ENCODE measurements at places on chromosomes 11 and 22.

DNA sequence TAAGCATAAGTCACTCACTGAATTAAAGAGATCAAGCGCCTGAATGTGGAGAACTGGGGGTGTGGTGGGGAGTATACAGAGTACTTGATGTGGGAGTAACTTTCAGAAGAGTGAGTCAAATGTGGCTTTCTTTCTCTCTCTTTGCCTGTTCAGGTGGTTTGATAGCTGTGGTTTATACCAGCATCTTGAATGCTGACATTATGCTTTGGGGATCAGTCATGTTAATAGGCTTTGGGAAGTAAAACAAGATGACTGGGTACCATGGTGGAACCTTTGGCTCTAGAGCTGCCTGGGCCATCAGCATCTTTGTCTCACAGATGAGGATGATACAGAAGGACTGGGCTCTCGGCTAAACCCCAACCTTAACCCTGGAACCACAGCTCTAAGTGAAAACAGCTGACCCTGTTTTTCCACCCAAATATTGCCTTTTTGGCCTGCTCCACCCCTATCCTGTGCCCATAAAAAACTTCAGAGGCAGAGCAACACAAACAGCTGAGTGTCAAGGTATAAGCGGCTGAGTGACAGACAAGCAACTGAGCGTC is 58.2 kb upstream of the GNAZ start:
- DNase-seq, result no peak

- no peak for DNase-seq
Measured at GRCh38 chr11:70778883-70779282, 380.6 kb downstream of the CTTN start.

DNA sequence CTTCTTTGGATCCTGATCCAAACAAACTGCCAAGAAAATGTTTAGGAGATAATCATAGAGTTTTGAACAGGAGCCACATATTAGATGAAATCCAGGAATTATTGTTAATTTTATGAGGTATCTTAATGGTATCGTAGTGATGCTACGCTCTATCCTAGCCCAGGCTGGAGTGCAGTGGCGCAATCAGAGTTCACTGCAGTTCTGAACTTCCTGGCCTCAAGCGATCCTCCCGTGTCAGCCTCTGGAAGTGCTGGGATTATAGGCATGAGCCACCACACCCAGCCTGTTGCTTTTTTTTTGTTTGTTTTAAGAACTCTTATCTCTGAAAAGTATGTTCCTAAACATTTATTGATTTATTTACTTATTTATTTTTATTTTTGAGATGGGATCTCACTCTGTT is 2.4 kb downstream of the GSTT4 start:
- DNase-seq, result no peak

- peak; percentile 73 for DNase-seq
Measured at GRCh38 chr11:96464700-96465307, 75.0 kb downstream of the JRKL start.

- peak; percentile 54 for DNase-seq
Measured at GRCh38 chr11:102157219-102157618, 47.0 kb downstream of the YAP1 start.

- no peak for DNase-seq
Measured at GRCh38 chr11:103898577-103899336, 137.7 kb upstream of the DDI1 start.

- no peak for DNase-seq
Measured at GRCh38 chr11:7971846-7972245, 6.6 kb upstream of the NLRP10 start.

- DNase-seq, result no peak
Measured at GRCh38 chr11:61054927-61055562, 47.2 kb upstream of the CD5 start.

- peak; percentile 32 for DNase-seq
Measured at GRCh38 chr11:17197431-17197898, 10.3 kb downstream of the PIK3C2A start.

DNA sequence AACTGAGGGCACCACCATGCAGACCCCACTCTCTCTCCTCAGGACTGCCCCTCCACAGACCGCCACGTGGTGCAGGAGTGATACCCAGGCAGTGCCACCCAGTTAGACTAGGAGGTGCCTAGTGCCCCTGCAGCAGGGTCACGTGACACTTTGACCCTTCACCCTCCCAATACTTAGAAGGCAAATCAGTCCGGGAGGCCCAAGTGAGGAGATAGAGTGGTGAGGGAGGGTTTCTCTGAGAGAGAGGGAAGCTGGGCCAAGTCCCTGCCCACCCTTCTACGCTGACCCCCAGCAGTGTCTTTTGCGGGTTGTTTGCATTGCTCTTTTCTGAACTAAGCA is 84.6 kb downstream of the BUD13 start:
- no peak for DNase-seq

DNA sequence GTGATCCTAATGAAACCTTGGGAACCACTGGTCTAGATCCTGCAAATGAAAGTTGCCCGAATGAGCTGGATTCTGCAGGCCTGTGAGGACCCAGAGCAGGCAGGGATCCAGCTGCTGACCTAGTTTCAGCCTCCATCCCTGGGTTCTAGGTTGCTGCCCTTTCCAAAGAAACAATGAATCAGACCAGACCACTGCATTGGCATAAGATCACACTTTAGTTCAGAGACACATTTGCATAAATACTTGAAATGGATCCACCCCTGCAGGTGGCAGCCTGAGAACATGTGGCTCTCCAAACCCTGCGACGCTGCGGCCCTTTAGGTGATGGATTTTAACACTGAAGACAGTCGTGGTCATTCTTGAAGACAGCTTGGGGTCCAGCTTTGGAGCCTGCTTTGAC is 23.7 kb downstream of the ADAMTS8 start:
- no peak for DNase-seq

DNA sequence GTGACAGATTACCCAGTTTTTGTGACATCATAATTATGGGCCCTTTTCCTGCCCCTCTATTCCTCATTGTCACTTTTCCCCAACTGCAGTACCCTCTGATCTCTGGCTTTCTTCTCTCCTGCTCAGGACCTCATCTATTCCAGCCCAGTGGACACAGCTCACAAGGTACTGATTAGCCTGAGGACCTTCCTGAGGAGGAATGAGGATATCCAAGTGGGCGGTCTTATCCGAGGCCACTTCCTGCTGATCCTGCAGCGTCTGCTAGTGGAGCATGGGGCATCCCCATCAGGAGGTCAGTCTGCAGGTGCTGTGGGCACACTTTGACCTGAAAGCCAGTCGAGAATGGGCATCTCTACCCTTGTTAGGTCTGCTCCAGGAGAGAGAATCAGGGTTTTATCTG is 24.5 kb upstream of the CCDC134 start:
- DNase-seq, result no peak

DNA sequence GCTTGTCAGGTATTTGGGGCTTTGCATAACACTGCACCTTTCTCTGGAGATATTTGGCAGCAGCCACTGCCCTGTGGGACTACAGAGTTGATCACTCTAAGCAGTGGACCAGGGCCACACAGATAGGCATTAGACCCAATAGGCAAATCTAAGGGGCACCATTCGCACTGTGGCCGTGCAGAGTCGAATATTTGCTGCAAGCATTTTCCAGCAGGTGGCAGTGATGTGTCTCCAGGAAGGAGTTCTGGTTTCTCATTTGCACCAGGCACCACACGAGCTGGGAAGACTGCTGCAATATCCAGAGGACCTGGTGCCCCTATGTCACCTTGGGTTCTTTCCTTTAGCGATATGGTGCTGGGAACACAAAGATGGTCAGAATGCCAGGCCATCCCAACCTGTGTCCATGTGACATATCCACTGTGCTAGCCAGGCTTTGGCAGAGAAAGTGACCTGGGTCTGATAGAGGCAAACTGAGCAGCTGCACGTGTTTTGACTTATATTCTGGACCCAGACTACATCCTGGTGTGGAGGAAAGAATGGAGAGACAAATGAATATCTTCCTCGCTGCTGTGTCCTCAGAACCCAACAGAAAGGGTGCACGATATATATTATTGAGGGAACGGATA is 318.7 kb downstream of the BUD13 start:
- DNase-seq, result peak; percentile 39

- DNase-seq, result no peak
Measured at GRCh38 chr11:125425601-125426000, 70.5 kb downstream of the FEZ1 start.

DNA sequence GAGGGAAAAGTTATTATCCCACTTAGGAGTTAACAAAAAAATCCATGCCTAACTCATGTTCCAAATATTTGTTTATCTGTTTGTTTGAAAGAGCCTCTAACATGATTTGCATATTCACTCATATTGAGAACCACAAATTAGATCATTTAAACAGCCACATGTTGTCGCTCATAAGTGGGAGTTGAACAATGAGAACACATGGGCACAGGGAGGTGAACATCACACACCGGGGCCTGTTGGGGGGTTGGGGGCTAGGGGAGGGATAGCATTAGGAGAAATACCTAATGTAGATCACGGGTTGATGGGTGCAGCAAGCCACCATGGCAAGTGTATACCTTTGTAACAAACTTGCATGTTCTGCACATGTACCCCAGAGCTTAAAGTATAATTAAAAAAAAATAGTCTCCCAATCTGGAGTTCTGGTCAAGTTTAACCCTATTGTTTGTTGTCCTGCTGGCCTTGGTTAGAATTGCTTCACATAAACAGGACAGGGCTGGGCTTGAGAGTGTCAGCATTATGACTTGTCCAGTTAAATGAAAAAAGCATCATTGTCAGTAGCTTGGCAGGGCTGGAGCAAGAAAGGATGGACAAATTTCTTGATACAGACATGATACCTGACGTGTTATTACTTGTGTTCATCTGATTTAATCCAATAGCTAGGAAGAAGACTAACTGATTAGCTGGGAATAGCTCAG is 57.8 kb upstream of the PSMA1 start:
- no peak for DNase-seq

DNA sequence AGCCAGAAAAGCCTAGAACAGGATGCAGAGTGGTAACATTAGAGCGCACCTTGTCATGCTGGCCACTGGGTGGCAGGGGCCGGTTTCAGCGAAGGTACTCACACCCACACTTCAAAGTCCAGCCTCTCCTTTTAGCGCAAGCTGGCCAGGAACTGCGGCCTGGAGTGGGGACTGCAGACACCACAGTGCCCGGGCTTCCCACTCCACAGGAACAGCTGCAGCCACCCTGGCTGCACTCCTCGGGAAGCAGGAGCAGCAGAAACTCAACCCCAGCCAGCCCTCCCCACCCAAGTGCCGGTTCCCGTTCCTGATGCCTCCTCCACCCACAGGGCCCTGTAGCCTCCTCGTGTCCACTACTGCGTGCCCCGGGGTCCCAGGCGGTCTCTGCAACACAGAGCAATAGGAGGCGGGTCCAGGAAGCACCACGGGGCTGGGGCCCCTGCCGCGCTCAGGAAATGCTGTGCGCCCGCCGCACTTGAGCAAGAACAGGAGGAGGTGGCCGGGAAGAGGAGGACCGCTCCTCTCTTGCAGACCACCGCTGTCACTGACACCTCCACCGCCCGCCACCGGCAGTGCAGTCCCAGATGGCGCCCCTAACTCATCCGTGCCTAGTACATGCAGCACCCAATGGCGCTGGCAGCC is 2.2 kb downstream of the RFPL2 start:
- DNase-seq, result peak; percentile 31

DNA sequence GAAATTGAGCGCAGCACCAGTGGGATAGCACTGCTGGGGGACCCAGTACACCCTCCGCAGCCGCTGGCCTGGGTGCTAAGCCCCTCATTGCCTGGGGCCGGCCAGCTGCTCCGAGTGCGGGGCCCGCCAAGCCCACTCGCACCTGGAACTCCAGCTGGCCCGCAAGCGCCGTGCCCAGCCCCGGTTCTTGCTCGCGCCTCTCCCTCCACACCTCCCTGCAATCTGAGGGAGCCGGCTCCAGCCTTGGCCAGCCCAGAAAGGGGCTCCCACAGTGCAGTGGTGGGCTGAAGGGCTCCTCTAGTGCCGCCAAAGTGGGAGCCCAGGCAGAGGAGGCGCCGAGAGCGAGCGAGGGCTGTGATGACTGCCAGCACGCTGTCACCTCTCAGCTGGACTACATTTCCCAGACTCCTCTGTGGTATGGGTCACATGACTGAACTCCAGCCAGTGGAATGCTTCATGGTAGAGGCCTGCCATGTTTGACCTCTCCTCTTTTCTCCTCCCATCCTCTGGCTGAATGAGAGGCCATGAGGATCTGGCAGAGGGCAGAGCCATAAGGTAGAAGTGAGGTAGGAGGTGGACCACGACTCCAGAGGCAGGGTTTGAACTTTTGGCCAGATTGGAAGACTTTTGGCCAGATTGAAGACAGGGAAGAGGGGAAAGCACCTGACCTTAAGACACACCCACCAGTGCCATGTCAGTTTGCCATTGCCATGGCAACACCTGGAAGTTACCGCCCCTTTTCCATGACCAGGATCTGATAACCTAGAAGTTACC is 6.2 kb downstream of the MRGPRD start:
- DNase-seq, result peak; percentile 20

DNA sequence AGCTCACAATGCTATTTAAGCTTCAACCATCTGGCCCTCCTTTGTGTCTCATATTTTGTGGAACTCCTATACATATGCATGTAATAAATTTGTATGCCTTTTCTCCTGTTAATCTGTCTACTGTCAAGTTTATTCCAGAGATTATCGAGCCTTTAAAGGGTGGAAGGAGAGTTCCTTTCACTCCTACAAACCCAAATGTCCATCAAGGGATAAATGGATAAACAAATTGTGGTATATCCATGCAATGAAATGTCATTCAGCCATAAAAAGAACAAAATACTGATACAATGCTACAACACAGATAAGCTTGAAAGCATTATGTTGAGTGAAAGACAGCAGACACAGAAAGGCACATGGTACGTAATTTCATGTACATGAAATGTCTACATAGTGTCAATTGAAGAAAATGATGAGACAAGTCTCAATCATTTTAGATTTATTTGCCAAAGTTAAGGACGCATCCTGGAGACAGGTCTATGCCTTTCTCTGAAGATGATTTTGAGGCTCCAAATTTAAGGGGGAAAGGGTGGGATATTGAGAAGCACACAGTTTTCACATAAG is 17.7 kb upstream of the FEZ1 start:
- no peak for DNase-seq

GRCh38 chr22:17339095-17339693 is 30.1 kb upstream of the CECR2 start:
- no peak for DNase-seq

- DNase-seq, result no peak
Measured at GRCh38 chr11:64316672-64317324, 561 bp downstream of the TRMT112 start.

GRCh38 chr22:18077087-18077638 is 627 bp upstream of the PEX26 start:
- DNase-seq, result no peak

GRCh38 chr11:6604081-6604626 is 580 bp downstream of the ILK start:
- peak; percentile 70 for DNase-seq
